DND-41 (cell line): ENCODE measurements at places on chromosomes 12 and 14.
A peak's percentile ranks its signal among the peaks of the same experiment; 100 is the strongest.

- no peak for DNase-seq
Observed at GRCh38 chr12:78018171-78018910, 187.6 kb downstream of the NAV3 start.

DNA sequence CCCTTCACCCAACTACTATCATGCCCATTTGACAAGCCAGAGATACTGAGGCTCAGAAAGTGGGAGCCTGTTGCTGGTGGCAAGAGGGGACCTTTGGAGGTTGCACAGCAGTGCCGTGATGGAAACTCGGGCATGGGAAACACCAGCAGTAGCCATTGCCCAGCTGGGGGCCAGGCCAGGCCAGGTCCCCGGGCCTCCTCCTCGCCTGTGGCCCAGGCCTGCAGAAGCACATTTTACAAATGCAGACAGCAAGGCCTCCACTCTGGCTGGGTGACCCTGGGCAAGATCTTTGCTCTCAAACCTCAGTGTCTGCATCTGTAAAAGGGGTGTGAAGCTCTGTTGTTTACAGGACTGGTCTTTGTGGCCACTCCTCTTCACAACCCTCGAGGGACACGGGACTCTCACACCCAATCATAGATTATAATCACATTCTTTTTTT, 4.5 kb upstream of the SH2B3 start:
- DNase-seq: no peak

GRCh38 chr12:67991158-67991557, 1.9 kb downstream of the IFNG-AS1 start:
- no peak for DNase-seq

DNA sequence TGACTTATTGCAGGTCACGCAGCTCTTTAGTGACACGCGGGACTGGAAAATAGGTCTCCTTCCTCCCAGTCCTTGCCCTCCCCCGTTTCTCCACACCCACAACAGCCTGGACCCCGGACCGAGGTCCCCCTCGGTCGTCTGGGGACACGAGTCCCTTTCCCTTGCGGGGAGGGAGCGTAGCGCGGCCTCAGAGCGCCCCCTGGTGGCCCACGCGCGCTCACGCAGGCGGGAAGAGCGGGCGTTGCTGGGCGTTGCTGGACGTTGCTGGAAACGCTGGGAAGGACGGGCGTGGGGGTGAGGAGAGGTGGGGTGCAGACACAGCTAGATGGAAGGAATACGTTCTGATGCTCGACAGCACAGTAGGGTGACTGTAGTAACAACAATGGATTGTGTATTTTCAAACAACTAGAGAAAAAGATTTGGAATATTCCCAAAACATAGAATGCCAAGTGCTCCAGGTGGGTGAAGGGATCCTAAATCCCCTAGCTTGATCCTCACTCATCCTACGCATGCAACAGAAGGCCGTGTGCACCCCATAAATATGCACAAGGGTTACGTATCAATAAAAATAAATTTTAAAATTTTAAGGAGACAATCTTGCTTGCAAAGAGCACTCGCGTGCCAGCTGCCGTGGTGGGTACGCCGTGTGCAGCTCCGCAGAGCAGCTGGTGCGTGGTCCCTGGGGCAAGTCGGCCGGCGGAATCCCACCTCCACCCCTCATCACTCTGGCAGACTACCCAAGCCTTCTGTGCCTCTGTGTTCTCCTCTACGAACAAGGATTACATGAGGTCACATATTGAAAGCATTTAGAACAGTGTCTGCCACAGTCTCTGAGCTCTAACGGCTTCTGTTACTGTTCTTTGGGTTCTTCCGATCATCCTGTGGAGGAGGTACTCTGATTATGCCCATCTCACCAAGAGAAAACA, 87.4 kb downstream of the B4GALNT3 start:
- DNase-seq: peak; percentile 68

GRCh38 chr12:79883216-79883615, 51.7 kb downstream of the PPP1R12A start:
- no peak for DNase-seq

DNA sequence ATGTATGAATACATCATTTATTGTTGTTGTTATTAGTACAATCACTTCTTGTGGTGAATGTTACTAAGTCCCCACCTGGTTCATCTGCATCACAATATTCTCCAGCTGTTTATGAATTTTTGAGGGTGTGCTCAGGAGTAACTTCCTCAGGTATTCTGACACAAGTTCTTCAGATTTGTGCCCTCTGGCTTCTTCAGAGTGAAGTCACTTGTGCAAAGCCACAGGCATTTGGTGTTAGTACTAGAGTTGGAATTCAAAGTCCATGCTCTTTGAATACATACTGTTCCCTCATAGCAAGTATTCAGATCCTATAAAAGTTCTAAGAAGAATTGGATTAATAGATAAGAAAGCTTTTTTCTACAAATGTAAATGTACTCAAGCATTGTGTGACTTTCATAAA, 150.3 kb upstream of the AVPR1A start:
- DNase-seq: no peak

DNA sequence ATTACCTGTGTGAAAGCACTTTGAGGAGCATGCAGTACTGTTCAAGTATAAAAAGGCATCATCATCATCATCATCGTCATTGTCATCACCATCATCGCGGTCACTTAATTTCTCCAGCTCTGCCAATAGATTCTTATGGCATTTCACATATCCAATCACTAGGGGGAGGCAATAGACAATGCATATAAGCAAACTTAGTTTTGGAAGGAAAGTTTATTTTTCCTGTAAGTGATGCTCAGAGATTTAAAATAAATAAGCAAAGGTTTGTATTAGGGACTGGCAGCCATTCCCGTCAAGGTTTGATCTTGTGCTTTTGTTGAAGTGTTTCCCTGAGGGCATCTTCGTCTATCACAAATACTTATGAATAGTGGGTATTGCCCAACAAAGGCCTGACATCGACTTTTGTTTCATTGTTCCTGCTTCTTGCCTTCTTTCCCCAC, 127.4 kb downstream of the KTN1 start:
- no peak for DNase-seq

DNA sequence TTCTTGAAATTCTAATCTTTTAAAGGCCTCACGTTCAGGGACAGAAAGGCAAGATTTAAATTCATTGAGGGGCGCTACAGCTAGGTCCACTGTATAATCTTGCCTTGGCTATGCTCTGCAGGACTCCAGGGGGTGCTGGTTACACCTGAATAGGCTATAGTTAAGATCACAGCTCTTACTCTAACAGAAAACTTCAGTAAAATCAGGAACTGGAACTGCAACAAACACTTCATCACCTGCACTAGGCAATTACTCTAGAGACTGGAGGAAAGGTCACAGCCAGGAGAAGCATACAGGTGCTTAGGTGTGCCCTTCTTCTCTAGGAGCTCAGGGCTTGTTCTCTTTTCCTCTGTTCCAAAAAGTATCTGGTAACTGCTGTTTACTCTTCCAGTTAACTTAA, 20.9 kb downstream of the SLCO1C1 start:
- DNase-seq: no peak

DNA sequence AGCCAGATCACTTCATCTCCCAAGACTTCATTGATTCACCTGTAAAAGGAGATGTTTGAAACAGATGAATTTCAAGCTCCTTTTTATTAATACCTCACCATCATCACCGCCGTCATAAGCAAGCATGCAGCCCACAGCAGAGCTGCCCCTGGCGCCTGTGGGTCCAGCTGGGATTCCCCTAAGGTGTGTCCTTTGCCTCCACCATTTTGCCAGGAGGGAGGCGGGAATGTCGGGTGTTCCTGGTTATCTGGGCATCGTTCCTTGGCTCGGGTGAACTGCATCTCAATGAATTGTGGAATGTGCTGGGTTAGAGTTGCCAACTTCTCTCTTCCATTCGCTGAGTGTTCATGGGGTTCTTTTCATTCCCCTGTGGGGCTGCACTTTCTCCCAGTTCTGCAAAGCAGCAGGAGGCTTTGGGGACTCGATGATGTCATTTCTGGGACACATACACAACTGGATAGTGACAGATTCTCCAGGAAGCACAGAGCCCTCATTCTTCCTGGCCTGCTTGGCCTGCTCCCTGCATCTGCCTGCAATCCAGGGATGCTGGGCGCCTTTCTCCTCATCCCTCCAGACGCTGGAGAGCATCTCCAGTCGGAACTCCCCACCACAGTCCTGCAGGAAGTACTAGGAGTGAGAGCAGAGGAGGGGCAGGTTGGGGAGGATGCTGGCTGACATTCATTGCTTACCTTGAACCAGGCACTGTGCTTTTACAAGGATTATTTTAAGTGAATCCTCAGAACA, 10.1 kb downstream of the CCND2 start:
- DNase-seq: no peak

DNA sequence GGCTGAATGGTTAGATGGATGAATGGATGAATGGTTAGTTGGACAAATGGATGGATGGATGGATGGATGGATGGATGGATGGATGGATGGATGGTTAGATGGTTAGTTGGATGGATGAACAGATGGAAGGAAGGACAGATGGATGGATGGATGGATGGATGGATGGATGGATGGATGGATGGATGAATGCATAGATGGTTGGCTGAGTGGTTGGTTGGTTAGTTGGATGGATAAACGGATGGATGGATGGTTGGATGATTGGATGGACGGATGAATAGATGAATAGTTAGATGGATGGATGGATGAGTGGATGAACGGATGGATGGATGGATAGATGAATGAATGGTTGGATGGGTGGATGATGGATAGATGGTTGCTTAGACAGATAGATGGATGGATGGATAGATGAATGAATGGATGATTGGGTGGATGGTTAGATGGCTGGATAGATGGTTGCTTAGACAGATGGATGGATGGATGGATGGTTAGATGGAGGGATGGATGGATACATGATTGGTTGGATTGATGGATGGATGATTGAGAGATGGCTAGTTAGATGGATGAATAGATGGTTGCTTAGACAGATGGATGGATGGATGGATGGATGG, 48.8 kb upstream of the HSPB8 start:
- no peak for DNase-seq

DNA sequence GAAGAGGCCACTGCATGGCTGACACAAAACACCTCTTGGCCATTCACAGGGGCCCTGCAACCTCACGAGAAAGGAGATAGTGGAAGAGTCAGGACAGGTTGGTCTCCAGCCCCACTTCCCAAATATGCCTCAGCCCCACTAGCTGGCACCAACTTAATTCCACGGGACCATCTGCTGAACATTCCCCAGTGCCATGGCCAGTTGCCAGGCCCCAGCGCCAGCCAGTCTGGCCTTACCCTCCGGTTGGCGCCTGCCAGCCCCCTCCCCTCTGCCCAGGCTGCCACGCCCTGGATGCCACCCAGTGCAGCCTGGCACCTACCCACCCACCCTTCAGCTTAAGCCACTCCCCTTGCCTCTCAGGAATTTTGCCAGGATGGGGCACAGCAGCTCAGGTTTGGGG, 21.2 kb upstream of the HSPB8 start:
- DNase-seq: no peak

GRCh38 chr12:8664228-8664913, 1.7 kb upstream of the MFAP5 start:
- no peak for DNase-seq
